Activated CD4-positive, alpha-beta T cell treated with anti-CD3 and anti-CD28 coated beads, Interleukin-2, amount 50 U/mL, for 16 hours (primary cell): ENCODE measurements at places on chromosomes 2 and 18.

- no peak for DNase-seq
Observed at GRCh38 chr2:188984065-188984491, 9.9 kb downstream of the COL3A1 start.

DNA sequence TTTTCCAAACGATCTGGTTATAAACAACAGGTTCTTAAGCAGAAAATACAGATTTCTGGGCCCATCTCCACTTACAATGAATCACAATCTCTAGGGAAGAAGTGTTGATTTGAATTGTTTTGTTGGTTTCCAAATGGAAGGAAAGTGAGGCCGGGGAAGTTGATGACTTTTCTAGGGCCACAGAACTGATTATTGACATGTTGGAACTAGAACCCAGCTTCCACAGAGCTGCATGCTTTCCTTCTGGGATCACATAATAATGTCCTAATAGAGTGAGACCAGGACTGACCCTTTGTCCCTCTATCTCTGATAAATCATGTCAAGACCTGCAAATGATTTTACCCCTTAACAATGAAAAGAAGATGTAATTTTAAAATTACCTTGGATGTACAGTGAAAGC is 332.2 kb downstream of the OSR1 start:
- DNase-seq = no peak

DNA sequence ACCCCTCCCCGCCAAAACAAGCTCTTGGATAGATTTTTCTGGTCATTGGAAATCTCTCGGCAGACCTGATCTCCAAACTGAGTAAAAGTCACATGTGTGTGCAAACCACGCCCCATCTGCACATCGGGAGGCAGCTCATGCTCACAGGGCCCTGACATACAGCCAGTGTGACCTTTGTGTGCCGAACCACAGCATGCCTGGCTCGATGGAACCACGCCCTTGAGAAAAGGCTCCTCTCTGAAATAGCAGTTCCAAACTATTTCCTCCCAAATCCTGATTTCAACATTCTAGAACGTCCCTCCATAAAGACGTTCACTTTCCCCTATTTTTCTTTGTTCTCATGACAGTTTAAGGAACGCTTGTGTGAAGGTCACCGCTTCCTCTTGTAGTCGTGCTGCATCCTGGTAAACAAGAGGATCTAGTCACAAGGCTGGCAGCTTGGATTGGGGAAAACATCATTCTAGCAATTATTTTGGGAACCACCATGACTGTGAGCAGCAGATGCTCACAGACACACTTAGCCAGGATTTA is 59.3 kb upstream of the MAP4K4 start:
- DNase-seq = no peak

GRCh38 chr2:131543385-131543891 is 15.8 kb downstream of the CCDC74A start:
- no peak for DNase-seq

GRCh38 chr2:108916122-108916795 is 72.8 kb downstream of the EDAR start:
- no peak for DNase-seq

DNA sequence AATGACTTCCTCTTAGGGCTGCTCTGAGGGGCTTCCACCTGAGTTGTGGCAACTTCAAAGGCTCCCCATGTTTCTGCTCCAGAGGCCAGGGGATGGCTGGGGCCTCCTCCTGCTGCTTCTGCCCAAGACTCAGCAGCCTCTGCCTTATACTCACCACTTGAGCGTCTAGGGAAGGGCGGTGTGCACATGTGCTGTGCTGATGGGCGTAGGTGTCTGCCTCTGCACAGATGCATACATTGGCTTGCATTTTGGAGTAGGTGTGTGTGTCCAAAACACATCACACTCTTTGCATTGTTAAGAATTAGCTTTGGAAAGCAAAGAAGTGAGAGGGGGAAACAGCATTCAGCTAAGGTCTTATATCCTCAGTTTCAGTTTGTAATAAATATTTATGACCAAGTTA is 85.2 kb downstream of the EN1 start:
- DNase-seq = no peak

GRCh38 chr2:120769787-120770120 is 34.1 kb downstream of the GLI2 start:
- no peak for DNase-seq

DNA sequence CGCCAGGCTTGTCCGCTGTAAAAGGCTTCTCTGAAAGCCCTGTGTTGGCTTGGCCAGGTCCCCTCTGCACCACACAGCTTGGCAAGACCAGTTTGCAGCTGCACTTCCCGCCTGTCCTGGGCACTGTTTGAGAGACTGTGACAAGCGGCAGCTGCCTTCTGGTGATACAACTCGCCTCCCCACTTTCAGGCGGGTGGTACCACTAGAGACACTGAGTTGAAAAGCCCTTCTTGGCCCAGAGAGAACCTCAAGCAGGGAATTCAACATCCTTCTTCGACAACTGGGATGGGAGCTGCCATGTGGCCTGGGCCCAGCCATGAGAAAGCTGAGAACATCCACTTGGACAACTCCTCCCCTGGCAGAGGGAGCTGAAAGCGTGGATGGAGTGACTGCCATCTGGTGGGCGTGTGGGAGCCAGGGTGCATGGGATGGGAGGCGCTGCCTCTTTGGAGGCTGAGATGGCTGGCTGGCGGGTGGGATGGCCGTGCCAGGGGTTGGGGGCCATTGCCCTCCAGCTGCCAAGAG is 125.5 kb upstream of the REV1 start:
- DNase-seq = no peak

DNA sequence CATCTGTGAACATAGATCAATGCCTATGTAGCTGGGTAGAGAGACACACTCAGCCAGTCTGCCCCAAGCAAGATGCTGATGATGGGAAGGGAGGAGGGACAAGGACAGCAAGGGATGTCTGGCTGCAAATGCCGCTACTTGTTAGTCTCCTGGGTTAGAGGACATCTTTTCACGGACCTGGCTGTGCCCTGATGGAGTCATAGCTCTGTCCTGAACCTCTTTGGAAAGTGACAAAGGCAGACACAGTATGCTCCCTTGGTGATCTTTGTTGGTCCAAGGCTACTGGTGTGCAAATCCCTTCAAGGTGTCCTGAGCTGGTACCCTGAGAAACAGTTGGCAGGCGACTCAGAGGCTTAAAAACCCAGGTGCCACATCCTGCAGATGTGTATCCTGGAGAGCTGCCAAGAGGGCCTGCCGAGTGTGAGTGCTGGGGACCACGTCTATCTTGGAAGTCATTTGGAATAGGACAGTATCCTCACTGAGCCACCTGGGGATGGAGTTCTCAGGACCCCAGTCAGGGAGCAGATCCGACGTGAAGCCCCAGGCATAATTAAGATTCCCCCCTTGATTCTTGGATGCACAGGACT is 10.8 kb downstream of the FOSL2 start:
- DNase-seq = no peak

DNA sequence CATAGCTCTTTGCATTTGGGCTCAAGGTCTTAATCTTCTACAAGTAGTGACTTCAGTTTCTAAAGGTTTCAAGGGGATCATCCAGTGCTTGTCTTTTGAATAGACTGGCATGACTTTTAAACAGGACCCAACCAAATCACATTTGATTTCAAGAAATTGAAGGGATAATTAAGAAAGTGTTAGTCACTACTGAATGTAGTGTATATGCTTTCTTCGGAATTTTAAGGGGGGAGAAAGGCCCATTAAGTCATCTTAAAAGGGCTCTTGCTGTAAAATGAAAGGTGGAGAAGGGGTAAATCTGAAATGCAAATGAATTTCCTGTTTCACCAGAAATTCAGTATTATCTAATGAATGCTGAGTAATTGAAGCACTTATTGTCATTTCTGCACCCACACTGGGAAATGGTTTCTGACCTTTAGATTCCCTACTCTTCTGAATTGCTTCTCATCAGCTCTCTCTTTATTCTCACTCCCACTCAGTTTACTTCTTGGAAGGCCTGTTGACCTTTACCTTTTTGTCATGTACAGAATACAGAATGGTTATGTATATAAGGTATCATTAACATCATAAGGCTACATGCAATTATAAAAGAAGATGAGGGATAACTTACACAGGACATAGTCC is 241.4 kb downstream of the SLC8A1 start:
- peak; percentile 5 for DNase-seq

DNA sequence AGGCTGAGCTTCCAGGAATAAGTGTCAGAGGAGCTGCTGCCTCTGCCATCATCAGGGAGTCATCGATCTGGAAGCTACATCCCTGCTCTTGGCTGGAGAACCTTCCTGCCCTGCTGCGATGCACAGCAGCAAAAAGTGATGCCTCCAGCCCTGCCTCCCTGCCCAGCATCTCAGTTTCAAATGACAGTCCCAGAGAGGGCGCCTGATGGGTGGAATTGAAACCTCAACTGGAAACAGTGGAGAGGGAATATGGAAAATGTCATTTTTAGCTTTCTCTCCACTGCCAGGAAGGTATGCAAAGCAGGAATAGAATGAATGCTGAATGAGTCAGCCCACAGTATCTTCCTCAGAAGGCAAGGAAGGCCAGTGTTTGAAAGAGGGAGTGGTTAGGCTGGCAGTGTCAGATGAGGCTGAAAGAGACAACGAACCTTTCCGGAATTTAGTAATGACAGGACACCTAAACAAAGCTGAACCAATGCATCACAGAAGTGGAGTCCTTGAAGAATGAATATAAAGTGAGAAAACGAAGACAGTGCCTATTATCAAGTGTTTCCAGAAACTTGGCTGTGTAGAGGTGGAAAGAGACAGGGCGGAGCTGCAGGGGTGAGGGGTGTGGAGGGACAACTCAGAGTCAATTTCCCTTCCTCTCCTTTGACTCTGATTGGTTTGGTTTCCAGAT is 153.9 kb upstream of the NDUFV2 start:
- DNase-seq = no peak

DNA sequence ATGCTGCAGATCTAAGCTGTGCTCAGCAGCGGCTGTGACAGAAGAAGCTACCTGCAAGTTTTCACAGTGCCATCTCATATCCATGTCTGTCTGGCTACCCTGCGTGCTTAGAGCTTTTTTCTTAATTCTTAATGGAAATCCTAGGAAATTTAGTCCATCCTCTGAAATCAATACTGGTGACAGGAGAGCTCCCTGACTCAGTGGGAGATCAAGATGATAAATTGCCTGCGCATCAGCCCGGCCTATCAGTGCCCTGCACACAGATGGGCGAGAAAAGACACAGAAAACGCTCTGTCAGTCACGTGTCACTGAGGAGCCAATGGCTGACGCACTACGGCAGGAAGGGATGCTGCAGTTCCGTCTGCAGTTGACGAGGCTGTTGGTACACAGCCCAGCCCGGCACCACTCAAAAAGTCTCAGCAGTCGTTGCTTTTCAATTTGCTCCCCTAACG is 819.6 kb upstream of the FSHR start:
- DNase-seq = peak; percentile 35
